ENCODE measurements at places on chromosomes 13 and 19.

DNA sequence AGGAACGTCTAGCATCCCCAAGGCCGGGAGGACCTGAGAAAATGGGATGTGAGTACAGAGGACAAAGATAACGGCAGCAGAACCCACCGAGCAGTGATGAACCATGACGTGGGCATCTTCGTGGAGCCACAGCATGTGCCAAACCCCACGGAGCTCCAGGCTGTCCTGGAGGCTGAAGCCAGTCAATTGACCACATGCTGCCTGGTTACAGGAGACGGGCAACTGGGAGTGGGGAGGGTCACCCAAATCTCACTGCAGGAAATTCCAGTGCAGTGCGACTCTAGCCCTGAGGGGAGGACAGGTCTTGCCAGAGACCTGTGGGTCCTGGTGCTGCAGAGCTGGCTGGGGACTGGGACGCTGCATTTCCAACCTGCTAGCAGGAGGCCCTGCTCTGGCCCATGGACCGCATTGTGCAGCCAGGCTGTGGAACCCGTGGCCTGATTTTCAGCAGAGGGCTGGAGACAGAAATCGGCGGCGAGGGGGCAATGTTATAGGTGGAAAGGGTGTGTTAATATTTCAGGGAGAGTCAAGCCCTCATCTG is 3.2 kb upstream of the GRTP1 start:
- no peak for DNase-seq

- no peak for DNase-seq
These were observed 4.5 kb downstream of the MZF1 start for GRCh38 chr19:58568453-58569130.

DNA sequence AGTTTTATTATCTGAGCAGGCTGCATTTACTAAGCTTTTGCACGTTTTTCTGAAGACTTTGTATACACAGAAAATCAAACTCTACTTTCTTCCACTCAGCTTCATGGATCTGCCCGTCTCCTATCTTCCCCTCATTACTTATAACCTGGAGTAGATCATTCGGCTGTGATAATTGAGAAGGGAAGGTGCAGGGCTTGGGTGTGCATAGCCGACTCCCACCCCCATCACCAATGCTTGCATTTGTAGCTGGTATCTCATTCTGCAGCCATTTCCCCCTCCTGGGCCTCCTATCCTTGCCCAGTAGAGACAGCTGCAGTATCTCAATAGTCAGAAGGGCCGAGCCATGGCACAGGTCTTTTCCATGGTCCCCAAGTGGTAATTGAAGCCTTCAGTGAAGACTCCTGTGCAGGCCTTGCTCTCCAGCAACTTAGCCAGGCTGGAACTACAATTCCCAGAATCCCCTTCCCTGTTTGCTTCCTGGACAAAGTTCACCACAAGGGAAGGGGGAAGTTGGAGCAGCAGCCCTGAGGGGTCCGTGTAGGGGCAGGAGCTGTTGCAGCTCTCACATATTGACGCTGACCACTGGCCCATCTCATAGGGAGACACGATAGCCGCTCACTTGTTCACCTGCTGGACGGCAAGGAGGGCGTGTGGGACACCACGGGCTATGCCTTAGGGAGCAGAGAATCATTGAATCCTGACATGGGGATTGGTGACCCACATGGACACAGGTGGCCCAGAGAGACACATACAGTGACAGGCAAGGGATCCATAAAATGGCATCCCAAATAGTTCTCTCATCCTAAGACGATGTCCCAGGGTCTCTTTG is 2.1 kb upstream of the SIGLEC8 start:
- DNase-seq: no peak

DNA sequence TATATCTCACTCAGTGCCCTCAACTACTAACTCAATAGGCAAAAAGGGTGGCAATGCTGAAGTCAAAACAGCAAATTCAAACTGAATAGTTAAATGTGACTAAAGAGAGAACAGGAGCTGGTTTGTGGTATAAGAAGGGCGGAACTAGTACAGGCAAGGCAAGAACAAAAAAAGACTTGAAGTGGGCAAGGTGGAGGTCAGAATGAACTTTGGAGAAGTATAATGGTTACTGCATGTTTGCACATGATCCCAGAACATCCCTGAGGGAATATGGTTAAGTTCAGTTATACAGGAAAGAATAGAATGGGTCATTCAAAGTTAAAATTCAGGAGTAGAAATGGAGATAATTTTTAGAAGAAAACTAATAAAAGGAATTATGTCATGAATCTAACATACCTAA is 85.5 kb downstream of the DIAPH3 start:
- DNase-seq: no peak

- DNase-seq: no peak
These were observed 9.7 kb downstream of the MBNL2 start for GRCh38 chr13:97231829-97232196.

DNA sequence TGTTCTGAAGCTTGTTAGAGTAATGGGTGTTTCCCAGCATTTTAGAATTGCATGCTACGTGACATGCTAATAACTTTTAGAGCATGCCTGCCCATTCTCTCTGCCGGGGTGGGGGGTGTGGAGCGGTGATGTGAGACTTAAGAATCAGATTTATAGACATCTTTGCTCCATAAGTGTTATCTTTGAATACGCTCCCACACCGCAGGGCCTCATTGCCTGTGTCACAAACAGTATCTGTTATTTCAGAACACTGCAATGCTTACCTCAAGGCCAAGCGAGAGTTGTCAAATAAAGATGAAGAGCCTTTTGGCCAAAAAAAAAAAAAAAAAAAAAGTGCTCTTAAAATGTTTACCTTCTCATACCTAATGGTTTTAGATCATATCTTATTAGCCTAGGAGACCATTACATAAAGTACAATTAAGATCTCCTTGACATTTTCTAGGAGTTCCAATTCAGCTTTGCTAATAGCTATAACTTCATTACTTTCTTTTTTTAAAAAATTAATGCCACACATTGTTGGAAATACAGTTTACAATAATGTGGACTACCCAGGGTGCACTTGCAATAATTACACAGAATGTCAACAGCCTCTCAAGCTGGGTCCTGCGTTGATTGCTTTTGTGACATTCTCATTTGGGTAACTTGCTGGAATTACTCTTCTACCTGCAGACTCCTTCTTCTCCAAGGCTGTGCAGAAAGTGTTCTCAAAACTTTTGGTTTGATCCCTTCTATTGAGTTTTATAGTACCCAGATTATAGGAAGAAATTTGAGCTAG is 525.3 kb downstream of the KLF12 start:
- DNase-seq: no peak

GRCh38 chr13:33629605-33630360 is 188.2 kb upstream of the RFC3 start:
- no peak for DNase-seq

DNA sequence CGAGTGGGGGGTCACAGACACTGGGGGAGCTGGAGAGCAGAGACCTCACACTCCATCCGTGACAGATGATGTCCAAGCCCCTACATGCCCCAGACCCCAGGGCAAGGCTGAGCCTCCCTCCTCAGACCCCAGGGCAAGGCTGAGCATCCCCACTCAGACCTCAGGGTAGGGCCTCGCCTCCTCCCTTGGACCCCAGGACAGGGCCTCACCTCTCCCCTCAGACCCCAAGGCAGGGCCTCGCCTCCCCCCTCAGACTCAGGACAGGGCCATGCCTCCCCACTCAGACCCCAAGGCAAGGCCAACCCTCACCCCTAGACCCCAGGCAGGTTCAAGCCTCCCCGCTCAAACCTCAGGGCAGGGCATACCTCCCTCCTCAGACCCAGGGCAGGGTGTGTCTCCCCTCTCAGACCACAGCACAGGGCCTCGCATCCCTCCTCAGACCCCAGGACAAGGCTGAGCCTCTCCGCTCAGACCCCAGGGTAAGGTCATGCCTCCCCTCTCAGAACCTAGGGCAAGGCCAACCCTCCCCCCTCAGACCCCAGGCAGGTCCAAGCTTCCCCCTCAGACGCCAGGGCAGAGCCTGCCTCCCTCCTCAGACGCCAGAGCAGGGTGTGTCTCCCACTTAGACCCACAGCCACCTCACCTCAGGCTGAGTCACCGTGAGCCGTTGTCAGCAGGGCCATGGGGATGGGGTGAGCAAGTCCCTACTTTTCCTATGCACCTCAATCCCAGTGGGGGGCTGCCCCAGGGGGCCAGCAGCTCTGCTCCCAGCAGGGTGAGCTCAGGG is 1.7 kb upstream of the S1PR4 start:
- DNase-seq: peak; percentile 90

GRCh38 chr19:1468821-1469254 is 10.2 kb downstream of the C19orf25 start:
- DNase-seq: no peak

GRCh38 chr19:49676136-49676783 is 811 bp upstream of the PRMT1 start:
- no peak for DNase-seq

DNA sequence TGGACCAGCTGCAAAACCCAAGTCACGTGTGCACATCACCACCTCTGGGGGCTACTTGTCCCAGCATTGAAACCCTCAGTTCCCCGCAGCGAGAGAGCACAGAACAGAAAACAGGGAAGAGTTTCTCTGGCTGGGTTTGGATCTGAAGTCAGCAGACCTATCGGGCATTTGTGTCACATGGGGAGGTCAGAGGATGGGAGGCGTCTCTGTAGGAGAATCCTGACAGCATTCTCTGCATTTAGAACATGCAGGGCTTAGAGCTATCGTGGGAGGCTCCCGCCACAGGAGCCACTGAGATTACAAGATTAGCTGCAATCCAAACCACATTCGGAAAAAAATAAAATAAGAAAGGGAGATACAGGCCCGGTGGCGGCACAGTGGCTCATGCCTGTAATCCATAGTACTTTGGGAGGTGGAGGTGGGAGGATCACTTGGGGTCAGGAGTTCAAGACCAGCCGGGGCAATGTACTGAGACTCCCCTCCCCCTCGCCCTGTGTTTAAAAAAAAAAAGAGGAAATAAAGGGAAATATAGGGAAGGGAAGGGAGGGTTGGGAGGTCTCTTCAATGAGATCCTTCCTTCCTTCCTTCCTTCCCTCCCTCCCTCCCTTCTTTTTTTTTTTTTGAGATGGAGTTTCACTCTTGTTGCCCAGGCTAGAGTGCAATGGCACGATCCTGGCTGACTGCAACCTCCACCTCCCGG is 2.9 kb upstream of the TLE6 start:
- no peak for DNase-seq

- no peak for DNase-seq
These were observed 1.3 kb downstream of the CARM1 start for GRCh38 chr19:10872546-10873107.

- no peak for DNase-seq
These were observed 102.9 kb downstream of the FRY start for GRCh38 chr13:32134241-32135055.

GRCh38 chr19:50510121-50510670 is 795 bp downstream of the JOSD2 start:
- DNase-seq: no peak

DNA sequence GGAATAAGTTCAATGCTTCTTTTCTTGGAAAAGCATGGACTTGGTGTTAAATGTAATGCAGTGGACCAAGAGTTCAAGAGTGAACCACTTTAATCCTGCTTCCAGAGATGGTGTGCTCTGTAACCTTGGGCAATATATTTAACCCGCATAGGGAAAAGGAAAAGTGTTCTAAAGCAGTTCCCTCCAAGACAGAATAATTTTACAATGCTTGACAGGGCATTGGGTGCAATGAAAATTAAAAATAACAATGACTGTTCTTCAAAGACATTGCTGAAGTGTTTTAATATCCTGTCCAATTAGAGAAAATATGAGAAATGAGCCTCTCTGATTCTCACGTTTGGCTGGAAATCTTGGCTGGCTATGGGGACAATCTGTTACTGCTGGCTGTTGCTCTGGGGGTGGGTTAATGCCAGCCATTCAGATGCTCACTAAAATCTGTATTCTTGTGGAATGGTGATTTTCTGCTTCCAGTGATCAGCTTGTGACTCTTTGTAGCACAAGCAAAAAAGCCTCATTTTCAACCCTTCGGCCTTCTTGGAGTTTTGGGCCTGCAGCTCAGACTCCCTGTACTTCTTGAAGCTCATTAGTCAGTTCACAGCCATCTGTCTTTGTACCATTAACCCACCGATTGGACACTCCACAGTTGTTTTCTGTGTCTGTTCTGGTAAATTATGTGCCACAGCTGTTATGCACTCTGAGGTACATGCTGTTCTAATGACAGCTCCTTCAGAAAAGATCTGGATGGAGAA is 310.6 kb downstream of the LMO7 start:
- DNase-seq: no peak

- DNase-seq: peak; percentile 82
These were observed at the start of the genes MAN2B1 and WDR83 for GRCh38 chr19:12666265-12667048. Gene MAN2B1 (minus strand): TSS chr19:12666742. CDS start chr19:12666701, 41 bp downstream. Gene WDR83 (plus strand): TSS chr19:12666807. CDS start chr19:12669791, 2,984 bp downstream.

DNA sequence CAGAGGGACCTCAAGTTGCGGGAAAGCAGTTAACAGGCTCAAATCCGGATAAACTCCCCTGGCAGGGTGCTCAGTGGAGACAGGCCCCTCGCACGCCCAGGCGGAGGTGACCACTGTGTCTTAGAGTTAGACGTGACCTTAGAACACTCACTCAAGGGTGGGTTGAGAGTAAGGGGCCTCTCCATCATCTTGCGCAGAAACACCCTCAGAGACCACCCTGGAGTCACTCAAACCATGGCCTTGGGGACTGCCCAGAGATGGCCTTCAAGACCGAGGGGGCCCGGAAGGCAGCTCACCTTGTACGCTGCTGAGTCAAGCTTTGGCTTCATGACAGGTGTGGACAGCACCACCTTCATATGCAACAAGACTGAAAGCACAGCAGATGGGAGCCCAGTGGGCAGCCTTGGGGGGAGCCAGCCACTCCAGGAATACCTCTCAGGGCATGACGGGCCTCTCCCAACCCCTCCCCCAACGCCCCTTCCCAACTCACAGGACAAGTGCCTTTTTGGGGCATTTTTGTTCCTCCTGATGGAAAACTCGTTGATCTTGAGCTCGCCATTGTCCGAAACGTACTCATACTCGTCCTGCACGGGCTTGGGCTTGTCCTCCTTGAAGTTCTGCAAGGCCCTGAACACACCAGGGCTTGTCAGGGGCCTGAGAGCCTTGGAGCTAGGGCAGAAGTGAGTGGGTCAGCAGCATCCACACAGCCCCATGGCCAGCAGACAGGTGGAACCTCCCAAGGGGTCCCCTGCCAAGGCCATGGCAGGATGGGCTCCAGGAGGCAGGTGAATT is 229.2 kb downstream of the TUBA3C start:
- DNase-seq: no peak

DNA sequence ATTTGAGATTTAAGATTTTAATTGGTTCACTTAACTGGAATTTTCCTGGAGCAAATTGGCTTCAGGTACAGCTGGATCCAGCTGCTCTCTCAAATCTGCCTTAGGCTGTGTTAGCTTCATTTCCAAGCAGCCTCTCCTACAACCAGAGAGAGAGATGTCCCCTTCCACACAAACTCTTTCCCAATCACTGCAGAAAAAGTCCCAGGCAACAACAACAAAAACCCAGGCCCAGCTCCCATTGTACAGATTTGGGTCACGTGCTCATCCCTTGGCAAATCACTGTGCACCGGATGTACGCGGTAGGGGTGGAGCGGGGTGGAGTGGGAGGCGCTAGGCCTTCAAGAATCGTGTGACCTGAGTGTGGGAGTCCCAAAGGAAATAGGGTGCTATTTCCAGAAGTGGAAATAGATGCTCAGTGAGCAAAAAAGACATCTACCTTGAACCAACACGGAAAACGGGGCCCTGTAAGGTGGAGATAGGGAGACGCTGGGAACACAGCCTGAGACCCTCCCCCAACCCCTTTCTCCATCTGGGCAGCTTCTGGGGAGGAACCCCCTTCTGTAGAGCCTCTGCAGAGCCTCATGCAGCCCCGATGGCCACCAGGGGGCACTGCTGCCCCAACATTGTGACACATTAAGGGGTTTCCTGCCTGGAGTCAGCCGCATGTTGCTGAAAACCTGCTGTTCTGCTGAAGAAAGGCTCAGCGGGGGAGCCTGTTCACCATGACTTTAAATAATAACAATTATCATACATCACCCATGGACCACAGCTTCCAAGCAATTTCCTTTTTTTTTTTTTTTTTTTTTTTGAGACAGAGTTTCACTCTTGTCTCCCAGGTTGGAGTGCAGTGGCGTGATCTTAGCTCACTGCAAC is 25.4 kb downstream of the HPN start:
- peak; percentile 90 for DNase-seq

All from activated CD8-positive, alpha-beta memory T cell treated with anti-CD3 and anti-CD28 coated beads, Interleukin-2, amount 10 ng/mL, durations not matched to agents 7 days and 5 days (primary cell).